GM12878 (cell line): ENCODE measurements at places on chromosomes 6 and 20. TPM values are rescaled to one million over a fixed set of nuclear protein-coding genes. Genes with fewer than 3 reads are reported as not detected.

RCAN2 gene
- not detected in 2 replicates for total RNA-seq

RAD21L1 gene
- not detected in 2 replicates for total RNA-seq

TBX18 gene
- 0.10 TPM in 1 of 2 replicates, not detected in the other for total RNA-seq

FRK gene
- total RNA-seq: 1.6 and 1.7 TPM in 2 replicates

CD24 gene
- total RNA-seq: 16.6 and 17.6 TPM in 2 replicates

SHLD1 gene
- 18.1 and 19.2 TPM in 2 replicates for total RNA-seq

TDP2 gene
- total RNA-seq: 35.8 and 38.1 TPM in 2 replicates

ECT2L gene
- total RNA-seq: not detected in 2 replicates

PKIB gene
- total RNA-seq: 0.19 and 0.74 TPM in 2 replicates

NQO2 gene
- total RNA-seq: 1.3 and 2.2 TPM in 2 replicates

ADTRP gene
- total RNA-seq: 1.7 and 2.5 TPM in 2 replicates

HCRTR2 gene
- total RNA-seq: not detected in 2 replicates

PRICKLE4 gene
- 0.37 TPM in 1 of 2 replicates, not detected in the other for total RNA-seq

RRAGD gene
- total RNA-seq: 15.6 and 16.5 TPM in 2 replicates

PSORS1C2 gene
- total RNA-seq: not detected in 2 replicates

PRDM1 gene
- total RNA-seq: 7.7 and 8.4 TPM in 2 replicates

ERMARD gene
- total RNA-seq: 29.5 and 33.6 TPM in 2 replicates

APOBEC2 gene
- total RNA-seq: not detected in 2 replicates

MEI4 gene
- total RNA-seq: not detected in 2 replicates

FNDC11 gene
- total RNA-seq: 0.72 and 0.77 TPM in 2 replicates

HECA gene
- total RNA-seq: 4.5 and 4.7 TPM in 2 replicates

BCLAF1 gene
- 139 and 154 TPM in 2 replicates for total RNA-seq

CGA gene
- not detected in 2 replicates for total RNA-seq

EIF6 gene
- total RNA-seq: 163 and 168 TPM in 2 replicates

NNAT gene
- total RNA-seq: not detected in 2 replicates

PPP1R3G gene
- total RNA-seq: 0.08 and 0.10 TPM in 2 replicates

SLC52A3 gene
- total RNA-seq: not detected in 2 replicates

SOBP gene
- total RNA-seq: 0.56 and 0.96 TPM in 2 replicates

GPX5 gene
- not detected in 2 replicates for total RNA-seq

INSM1 gene
- 0.08 TPM in 1 of 2 replicates, not detected in the other for total RNA-seq

TFAP2C gene
- total RNA-seq: not detected in 2 replicates

SLC22A2 gene
- not detected in 2 replicates for total RNA-seq

IRF4 gene
- total RNA-seq: 495 and 498 TPM in 2 replicates

AGER gene
- 15.4 and 15.7 TPM in 2 replicates for total RNA-seq
